ENCODE measurements at places on chromosomes 5 and 9. TPM values are rescaled to one million over a fixed set of nuclear protein-coding genes. Genes with fewer than 3 reads are reported as not detected.

PCDHB7 gene
- 2.3 TPM for total RNA-seq

SLC6A18 gene
- total RNA-seq = not detected

ABHD17B gene
- total RNA-seq = 24.3 TPM

S100Z gene
- not detected for total RNA-seq

REEP2 gene
- total RNA-seq = 14.6 TPM

DNA sequence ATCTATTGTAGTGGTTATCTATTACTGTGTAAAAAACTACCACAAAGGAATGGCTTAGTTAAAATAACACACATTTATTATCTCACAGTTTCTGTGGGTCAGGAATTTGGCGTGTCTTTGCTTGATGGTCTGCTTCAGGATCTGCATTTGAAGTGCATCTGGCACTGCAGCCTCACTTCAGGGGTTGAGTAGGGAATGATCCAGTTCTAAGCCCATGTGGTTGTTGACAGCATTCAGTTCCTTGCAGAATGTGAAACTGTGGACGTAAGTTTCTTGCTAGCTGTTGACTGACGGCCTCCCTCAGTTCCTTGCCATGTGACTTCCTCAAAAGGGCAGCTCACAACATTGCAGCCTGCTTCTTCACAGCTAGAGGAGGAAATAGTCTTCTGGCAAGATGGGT, 2.1 kb upstream of the OGN start:
- H3K27ac ChIP-seq = no peak overlapping the region
- peaks cover 31% of the 10 kb centered on the region for H3K4me1 ChIP-seq
- DNase-seq = no peak

DNA sequence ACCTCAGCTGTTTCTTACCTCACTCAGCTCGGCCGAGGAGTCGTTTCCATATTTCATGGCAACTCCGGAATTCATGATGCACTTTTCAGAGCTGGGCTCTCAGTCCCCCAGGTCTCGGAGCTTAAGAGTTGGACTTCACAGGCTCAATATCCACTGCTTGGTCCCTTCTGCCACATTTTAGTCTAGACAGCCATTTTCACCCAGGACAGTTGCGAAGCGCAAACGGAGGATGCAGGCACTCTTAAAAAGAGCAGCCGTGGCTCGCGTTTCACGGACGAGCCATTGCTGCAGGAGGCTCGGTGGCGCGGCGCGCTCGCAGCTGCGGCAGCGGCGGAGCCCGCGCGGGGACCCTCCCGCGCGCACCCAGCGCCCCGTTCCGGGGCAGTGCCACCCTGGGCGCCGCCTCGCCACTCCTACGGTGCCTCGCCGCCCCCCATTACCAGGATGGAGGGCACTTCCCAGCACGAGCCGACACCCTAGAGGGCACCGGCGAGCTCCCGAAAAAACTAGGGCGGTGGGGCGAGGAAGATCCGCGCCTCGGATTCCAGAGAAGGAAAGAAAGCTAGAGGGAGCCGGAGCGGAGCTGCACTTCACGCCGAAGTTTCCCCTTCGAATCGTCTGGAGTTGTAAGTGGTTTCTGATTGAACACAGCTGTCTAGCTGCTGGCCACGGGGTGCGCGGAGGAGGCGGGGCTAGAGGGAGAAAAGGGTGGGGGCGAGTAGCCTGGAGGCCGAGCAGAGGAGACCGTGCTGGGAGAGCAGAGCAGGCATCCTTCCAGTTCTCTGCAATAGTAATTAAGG, 140.3 kb downstream of the TSSK1B start:
- H3K36me3 ChIP-seq = no peaks in the 10 kb centered on the region
- DNase-seq = peak; percentile 87
- H3K27me3 ChIP-seq = peaks cover 56% of the 10 kb centered on the region

DNA sequence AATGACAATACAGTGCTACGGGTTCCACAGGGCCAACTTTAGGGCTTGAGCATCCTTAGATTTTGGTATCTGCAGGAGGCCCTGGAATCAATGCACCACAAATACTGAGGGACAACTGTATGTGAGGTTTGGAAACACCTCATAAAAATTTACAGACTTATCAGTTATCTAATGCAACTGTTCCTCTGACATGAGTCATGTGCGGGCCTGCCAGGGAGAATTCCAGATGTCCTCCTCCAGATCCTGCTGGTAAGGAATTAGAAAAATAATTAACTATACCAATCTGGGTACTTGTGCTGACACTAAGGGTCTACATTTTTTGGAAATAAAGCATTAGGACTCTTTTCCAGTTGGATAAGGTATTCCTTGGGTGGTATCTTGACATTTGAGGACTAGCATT, 333.3 kb downstream of the ARRDC3 start:
- H3K36me3 ChIP-seq = no peaks in the 10 kb centered on the region
- no peak overlapping the region for H3K4me3 ChIP-seq
- peaks cover 33% of the 10 kb centered on the region for H3K4me1 ChIP-seq
- no peaks in the 10 kb centered on the region for H3K27me3 ChIP-seq

- H3K4me1 ChIP-seq = no peaks in the 10 kb centered on the region
- H3K36me3 ChIP-seq = no peaks in the 10 kb centered on the region
- no peak overlapping the region for H3K27ac ChIP-seq
- no peak overlapping the region for H3K4me3 ChIP-seq
- DNase-seq = no peak
Observed at GRCh38 chr5:180105827-180106312, 34.3 kb upstream of the RNF130 start.

- no peak overlapping the region for H3K27ac ChIP-seq
- H3K27me3 ChIP-seq = no peaks in the 10 kb centered on the region
- no peaks in the 10 kb centered on the region for H3K36me3 ChIP-seq
Observed at GRCh38 chr5:27491746-27492439, 453.5 kb upstream of the CDH9 start.

GRCh38 chr5:74432216-74432615, 208.3 kb downstream of the ENC1 start:
- no peak overlapping the region for H3K4me3 ChIP-seq
- no peak for DNase-seq
- peaks cover 30% of the 10 kb centered on the region for H3K4me1 ChIP-seq
- no peaks in the 10 kb centered on the region for H3K27me3 ChIP-seq
- no peaks in the 10 kb centered on the region for H3K36me3 ChIP-seq
- H3K27ac ChIP-seq = no peak overlapping the region

- peak; percentile 89 for DNase-seq
- H3K4me1 ChIP-seq = peaks cover 38% of the 10 kb centered on the region
- H3K27me3 ChIP-seq = no peaks in the 10 kb centered on the region
- H3K4me3 ChIP-seq = no peak overlapping the region
Observed at GRCh38 chr9:78035383-78035993, 3.9 kb upstream of the GNAQ start.

DNA sequence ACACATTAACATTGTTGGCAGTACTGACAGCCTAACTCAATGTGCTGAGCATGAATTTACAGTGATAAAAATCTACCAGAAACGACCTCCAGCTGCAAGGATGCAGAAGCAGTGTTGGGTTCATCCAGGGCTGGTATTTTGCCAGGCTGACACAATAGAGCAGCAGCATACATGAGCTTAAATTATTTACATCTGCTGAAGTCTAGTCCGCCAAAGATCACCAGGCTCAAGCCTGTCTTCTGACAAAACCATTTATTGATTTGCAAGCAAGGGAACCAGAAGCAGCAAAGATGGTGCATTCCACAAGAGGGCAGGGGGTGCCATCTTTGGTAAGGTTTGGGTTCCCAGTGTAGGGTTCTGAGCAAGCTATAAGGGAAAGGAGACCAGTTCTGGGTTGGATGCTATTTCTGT, 8.7 kb upstream of the C5orf34 start:
- peak; percentile 12 for DNase-seq
- peaks cover 28% of the 10 kb centered on the region for H3K36me3 ChIP-seq
- H3K27me3 ChIP-seq = no peaks in the 10 kb centered on the region
- H3K27ac ChIP-seq = no peak overlapping the region

GRCh38 chr9:77726289-77726688, 78.2 kb upstream of the GNA14 start:
- H3K36me3 ChIP-seq = peaks cover 4% of the 10 kb centered on the region
- no peak overlapping the region for H3K27ac ChIP-seq
- no peaks in the 10 kb centered on the region for H3K27me3 ChIP-seq
- peaks cover 20% of the 10 kb centered on the region for H3K4me1 ChIP-seq

GRCh38 chr5:93594591-93595419, 11.8 kb downstream of the NR2F1 start:
- no peak for DNase-seq
- no peaks in the 10 kb centered on the region for H3K36me3 ChIP-seq
- no peak overlapping the region for H3K4me3 ChIP-seq
- H3K4me1 ChIP-seq = no peaks in the 10 kb centered on the region
